ENCODE measurements at places on chromosomes 13 and 19.

DNA sequence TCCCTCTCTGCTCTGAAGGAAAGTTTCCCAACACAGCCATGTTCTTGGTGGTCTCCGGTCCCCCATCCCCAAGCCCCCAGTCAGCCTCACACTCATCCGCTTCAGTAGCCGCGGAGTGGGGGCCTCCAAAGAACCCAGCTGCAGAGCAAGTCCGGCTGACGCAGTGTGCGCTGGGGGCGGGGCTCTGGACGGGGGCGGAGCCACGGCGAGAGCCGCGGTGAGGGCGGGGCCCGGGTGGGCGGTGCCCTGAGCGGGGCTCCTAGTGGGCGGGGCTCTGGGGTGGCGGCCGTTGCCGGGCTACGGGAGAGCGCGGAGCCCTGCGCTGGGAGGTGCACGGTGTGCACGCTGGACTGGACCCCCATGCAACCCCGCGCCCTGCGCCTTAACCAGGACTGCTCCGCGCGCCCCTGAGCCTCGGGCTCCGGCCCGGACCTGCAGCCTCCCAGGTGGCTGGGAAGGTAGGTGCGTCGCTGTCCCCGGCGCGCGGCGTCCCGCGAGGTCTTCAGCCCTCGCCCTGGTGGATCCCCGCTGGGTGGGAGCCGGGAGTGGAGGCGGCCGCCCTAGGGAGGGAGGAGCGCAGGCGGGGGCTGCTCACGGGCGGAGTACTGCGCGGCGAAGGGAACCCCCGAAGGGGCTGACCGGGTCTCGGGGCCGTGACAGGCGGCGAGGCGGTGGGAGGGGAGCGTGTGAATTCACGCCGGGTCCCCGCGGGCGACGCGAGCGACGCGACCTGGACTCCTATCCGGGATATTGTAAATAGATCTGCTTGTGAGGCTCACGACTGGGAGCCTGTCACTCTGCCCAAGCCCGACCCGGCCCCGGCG lies 9.1 kb downstream of the TNFRSF19 start:
- peak; percentile 88 for DNase-seq

DNA sequence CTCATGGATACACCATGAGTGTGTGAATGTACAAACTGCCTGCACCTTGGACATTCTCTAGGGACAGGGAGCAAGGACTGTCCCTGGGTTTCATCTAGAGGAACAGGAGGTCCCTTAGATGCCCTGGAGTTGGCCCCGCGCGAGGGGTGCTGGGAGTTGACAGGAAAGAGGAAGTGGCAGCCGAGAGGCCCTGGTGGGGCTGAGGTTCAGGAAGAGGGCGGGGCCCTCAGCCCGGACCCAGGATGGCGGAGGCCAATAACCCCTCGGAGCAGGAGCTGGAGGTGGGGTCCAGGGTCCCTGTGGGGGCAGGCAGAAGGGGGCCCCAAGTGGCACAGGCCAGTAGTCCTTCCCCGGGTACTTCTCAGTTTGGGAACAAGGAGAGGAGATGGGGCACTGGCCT lies 6.9 kb downstream of the PKN1 start:
- DNase-seq: no peak

DNA sequence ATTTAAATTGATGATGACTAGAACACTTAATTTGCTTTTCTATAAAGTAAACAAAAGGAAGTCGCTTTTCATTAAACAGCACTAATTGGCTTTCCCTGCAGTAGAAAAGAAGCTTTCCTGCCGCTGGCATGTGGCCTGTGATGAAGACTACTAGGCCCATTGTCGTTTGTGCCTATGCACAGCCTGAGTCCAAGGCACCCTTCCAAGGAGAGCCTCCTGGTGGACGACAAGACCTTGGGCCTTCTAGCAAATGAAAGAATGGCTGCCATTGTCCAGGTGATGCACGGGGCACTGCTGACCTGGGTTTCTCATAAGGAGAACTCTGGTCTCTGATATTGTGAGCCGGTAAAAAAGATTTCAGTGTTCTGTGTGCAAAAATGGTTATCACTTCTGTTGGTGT lies 233.0 kb downstream of the COL4A1 start:
- DNase-seq: no peak

DNA sequence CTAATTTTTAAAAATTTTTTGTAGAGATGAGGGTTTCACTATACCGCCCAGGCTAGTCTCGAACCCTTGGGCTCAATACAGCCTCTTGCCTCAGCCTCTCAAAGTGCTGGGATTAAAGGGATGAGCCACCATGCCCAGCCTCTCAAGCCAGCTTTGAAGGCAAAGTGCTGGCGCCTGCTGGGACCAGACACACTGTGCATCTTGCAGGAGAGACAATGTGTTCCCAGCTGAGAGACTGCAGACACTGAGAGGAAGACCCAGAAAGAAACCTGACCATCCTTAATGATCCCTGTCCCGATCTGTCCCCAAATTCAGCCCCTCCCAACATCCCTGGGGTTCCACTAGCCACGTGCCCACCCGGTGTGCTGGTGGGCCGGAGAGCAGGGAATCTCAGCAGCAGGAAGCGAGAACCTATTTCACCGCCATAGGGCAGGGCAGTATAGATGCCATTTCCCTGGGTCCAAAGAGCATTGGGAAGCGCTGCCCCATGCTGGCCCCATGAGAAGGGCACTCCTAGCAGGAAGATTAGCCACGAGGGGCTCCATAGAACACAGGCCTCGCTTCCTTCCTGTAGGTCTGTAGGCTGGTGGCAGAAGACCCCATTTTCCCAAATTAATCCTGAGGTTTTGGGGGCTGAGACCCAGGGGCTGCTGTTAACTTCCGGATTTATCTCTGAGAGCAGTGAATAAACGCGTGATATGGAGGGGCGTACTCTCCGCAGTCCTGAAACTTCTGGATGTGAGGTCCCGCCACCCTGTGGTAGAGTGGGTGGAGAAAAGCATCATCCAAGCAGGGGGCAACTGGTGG lies 968 bp downstream of the RAVER1 start:
- no peak for DNase-seq

DNA sequence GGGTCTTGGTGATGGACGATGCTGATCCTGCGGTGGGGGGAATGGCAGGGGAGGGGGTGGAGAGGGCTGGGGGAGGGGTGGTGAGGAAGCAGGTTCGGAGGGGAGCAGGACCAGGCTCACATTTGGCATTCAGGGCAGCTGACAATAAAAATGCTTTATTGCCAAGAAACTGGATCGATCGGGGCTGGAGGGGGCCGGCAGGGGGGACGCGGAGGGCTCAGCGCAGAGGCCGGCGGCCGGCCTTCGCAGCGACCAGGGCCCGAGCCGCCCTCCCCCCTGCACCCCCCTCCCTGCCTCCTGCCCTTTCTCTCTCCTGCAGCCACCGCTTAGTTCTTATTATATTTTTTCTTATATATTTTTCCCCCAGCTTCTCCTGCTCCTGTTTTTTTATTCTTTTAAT lies 18.1 kb upstream of the POU2F2 start:
- no peak for DNase-seq

Measured in fibroblast of skin of abdomen (primary cell).